ENCODE measurements at places on chromosomes 5 and 9. TPM values are rescaled to one million over a fixed set of nuclear protein-coding genes. Genes with fewer than 3 reads are reported as not detected.
A peak's percentile ranks its signal among the peaks of the same experiment; 100 is the strongest.

- no peak for DNase-seq
These were observed 382.1 kb downstream of the CDH18 start for GRCh38 chr5:19605846-19606407.

DNA sequence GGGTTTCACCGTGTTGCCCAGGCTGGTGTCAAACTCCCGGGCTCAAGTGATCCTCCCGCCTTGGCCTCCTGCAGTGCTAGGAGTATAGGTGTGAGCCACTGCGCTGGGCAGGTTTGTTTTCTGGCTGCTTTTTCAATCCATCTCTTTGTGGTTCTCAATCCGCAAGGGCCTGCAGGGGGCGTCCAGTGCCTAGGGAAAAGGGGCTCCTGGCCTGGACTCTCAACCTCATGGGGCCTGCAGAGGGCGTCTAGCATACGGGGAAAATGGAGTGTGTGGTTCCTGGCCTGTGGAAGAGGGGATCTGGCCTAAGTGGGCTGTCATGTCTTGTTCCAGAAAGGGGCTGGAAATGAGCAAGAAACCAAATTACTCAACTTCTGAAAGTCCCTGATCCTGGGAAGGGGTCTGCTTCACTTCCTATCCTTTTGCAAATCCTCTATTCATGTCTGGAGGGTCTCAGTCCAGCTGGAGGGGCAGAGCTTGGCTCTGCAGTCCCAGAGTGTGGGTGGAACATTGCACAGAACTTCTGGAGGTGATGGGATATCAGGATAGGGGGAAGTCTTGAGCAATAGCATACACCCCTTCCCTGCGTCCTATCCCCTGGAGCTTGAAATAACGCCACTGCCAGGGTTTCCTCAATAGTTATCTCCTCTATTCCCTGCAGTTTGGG lies 12.7 kb upstream of the CCL27 start:
- DNase-seq, result peak; percentile 80

The CCL28 gene
- total RNA-seq, result 12.2 TPM

DNA sequence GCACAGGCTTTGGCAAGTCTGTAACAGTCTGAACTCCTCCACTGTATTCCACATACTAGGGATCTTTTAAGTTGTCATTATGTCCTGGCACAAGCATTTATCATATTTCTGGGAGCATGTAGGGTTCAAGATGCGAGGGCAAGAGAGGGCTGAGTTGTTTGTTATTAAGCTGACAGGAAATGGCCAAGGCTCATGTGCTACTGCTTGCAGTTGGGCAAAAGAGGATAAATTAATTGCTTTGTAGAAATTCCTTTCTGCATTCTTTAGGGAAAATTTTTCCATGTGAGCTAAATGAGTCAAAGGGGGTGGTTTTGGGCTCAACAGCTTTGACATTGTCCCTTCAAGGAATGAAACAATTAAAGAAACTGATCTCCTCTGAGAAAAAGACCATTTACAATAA lies 35.4 kb downstream of the DOCK8 start:
- DNase-seq, result no peak

DNA sequence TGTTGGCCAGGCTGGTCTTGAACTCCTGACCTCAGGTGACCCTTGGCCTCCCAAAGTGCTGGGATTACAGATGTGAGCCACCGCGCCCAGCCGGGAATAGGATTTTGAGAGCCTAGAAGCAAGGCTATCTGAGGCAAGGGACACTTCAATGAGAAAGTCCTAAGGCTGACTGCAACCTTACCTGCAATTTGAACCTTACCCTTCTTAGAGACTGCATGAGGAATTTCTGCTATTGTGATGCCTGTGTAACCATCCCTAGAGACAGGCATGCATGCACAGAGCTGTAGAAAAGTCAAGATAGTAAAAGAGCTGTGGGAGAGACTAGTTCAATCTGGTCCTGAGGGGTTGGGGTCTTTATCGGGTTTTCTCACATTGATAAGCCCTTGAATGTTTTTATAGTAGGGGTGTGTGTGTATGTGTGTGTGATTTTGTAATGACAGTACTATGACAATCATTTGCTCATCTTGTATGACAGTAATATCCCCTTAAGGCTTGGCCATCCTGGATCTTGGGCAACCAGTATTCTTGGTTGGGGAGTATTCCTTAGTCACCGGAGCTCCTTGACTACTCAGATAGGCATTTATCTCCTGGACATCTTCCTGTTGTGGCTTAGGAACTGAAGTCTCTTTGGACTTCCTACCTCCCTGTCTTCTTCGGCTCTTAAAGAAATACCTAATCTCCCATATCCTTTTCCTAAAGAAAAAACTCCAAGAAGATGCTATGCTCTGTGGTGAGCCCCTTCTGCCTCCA lies 11.2 kb downstream of the DNAJB5 start:
- no peak for DNase-seq

DNA sequence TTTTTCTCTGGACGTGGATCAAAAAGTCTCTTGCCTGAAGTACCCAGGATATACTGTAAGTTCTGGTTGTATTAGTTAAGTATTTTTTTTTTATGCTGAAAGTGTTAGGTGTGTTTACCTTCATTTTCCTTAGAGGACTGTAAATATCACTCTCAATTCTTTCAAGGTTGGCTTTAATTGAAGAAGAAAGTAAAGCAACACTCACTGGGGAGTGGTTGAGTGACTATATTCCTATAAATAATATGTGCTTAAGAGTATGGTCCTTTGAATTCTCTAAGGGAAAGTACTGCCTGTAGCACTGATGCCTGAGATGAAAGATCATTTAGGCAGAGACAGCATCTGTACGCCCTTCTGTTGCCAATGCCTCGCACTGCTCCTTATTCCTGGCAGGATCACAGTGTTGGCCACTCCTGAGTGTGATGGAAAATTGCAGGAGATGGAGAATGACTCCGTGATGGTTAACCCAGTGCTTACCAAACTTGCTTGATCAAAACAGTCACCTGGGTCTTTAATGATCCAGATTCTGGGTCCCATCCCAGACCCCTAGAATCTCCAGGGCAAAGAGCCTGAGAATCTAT lies 182.0 kb upstream of the MPDZ start:
- DNase-seq, result no peak

The PLCXD3 gene
- total RNA-seq, result not detected

DNA sequence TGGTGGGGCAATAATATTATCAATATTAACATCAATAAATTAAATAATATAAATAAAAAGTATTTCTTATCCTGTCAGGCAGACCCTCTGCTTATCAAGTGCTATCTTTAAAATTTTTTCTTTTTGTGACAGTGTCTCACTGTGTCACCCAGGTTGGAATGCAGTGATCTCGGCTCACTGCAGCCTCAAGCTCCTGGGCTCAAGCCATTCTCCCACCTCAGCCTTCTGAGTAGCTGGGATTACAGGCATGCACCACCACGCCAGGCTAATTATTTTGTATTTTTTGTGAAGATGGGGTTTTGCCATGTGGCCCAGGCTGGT lies 53.2 kb downstream of the NDST1 start:
- DNase-seq, result no peak

- no peak for DNase-seq
These were observed 48.6 kb downstream of the PSMB7 start for GRCh38 chr9:124366476-124367220.

GRCh38 chr9:83976372-83976771 lies 3.6 kb downstream of the HNRNPK start:
- DNase-seq, result no peak

GRCh38 chr5:67051164-67051563 lies 145.4 kb downstream of the CD180 start:
- DNase-seq, result no peak

- DNase-seq, result no peak
These were observed 56.8 kb downstream of the FAM81B start for GRCh38 chr5:95447961-95448360.

The NUTM2G gene
- total RNA-seq, result not detected

DNA sequence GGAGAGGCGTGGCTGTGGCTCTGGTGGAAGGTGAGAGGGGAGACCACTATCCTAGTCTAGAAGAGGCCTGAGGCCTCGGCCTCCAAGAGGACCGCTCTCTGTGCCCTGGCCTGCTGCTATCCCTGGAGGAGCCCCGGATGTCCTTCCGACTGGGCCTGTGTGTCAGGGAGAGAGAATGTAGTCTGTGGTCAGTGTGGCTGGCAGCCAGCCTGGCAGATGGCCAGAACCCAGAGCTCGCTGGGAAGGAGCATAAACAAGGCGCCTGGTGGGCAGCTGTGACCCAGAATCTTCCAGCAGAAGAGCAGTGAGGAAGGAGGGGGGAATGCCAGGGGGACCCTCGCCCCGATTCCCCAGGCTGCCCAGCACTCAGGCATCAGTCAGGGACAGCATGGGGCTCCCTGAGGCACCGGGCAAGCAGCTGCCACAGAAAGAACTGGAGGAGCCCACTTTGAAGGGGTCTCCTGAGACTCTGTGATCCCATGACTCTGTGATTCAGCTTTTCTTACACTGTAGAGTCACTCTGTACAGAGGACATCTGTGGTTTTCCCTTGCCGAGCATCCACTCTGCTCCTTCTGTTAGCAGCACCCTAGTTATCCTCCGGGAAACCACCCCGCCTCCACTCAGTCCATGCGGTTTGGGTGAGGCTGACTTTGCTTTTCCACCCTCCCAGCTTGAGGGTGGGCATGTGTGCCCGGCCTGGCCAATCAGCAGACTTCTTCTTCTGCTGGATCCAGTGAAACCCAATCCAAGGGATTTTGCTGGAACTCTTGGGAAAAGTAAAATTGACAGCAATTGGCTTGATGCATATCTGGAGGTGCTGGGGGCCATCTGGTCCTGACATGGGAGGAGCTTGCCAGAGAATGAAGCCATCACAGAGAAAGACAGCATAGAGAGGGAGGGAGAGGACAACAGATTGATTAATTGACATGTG lies 46.2 kb upstream of the PWWP2A start:
- DNase-seq, result peak; percentile 96

- no peak for DNase-seq
These were observed 479.4 kb downstream of the DMAC1 start for GRCh38 chr9:7320139-7320538.

GRCh38 chr9:112858625-112859147 lies 32.0 kb downstream of the SLC46A2 start:
- DNase-seq, result no peak

The MEGF9 gene
- total RNA-seq, result 6.9 TPM

The KCTD16 gene
- total RNA-seq, result 0.14 TPM

The PHYHD1 gene
- not detected for total RNA-seq

GRCh38 chr5:135714126-135714894 lies 120.2 kb upstream of the SLC25A48 start:
- DNase-seq, result no peak

GRCh38 chr9:127586096-127586495 lies 26.0 kb upstream of the STXBP1 start:
- no peak for DNase-seq

- DNase-seq, result no peak
These were observed 4.5 kb downstream of the CCDC180 start for GRCh38 chr9:97311798-97312500.

The GAPVD1 gene
- total RNA-seq, result 32.6 TPM

The LTC4S gene
- 4.9 TPM for total RNA-seq

The INSL4 gene
- total RNA-seq, result 0.54 TPM

The SLC36A3 gene
- total RNA-seq, result not detected

DNA sequence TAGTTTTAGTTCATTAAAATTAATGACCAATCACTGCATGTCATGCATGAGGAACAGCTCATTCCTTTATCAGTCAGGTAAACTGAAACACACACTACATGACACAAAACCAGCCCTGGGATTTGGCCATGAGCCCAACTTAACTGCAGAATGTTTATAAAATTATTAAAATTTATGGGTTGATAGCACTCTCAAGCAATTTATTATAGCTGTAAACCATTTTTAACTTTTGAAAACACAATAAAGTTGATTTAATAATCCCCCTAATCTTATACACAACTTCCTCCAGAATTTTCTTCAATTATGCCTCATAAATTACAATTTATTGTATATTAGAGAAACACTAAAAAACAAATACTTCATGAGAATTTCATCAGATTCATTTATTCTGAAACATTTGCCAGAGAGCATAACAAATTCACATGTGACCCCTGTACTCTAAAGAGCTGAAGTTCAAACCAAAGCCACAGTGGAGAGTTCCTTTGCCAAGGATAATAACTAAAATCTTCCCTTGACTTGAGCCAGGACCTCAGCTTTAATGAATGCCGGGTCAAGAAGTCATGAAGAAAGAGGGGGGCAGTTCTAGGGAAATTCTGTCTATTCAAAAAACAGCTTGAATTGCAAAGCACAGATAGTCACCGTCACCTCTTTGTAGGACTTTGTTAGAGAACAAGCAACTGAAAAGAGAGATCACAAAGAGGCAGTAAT lies 763.7 kb upstream of the GRAMD2B start:
- DNase-seq, result no peak

GRCh38 chr5:111602817-111603445 lies 90.6 kb upstream of the STARD4 start:
- no peak for DNase-seq

GRCh38 chr5:159345336-159345735 lies 15.0 kb upstream of the IL12B start:
- no peak for DNase-seq

DNA sequence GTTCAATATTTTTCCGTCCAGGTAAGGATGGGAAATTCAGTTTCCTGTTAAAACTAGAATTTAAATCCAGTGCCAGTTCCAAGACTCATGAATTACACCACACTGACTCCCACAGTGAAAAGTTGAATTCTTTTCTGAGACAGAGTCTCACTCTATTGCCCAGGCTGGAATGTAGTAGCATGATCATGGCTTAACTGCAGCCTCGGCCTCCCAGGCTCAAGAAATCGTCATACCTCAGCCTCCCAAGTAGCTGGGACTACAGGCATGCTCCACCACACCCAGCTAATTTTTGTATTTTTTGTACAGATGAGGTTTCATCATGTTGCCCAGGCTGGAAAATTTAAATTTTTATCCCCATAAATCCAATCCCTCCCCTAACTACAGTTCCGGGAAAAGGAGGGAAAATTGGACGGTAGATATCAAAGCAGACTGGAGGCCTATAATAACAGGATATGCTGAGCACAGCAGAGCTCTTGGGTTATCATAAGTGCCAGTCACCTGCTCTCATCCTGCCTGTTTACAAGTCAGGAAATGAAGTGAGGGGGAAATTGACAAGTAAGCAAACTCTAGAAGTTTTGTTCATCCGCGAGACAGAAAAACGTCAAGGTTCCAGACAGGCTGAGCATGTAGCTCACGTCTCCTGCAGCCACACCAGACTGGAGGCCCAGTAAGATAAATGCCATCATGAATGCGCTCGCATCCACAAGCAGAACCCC lies 105.7 kb downstream of the UGCG start:
- no peak for DNase-seq

GRCh38 chr5:75566710-75567309 lies 44.4 kb upstream of the ANKDD1B start:
- DNase-seq, result peak; percentile 44

The LHX3 gene
- total RNA-seq, result not detected

GRCh38 chr5:21085791-21086190 lies 1097.8 kb upstream of the CDH18 start:
- DNase-seq, result no peak

DNA sequence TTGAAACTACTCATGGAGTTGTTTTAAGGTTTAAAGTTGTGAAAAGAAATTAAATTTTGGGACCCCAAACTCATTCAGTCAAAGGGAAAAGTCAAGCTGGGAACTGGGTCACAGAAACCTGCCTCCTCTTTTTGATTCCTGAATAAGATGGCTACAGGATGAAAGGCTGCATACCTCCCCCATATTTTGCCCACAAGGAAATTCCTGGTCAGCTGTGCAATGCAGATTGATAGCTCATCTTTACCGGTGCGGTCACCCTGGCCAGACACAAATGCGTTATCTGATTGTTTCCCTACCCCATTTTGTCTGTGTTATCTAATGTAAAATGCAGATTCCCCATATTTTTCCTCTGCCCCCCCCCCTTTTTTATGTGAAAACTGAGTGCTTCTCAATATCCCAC lies 1.3 kb downstream of the HAVCR2 start:
- no peak for DNase-seq

The C9orf152 gene
- total RNA-seq, result 1.7 TPM

- no peak for DNase-seq
These were observed 132.8 kb downstream of the RASEF start for GRCh38 chr9:82930116-82930515.

The C5orf46 gene
- 0.97 TPM for total RNA-seq

The NEK6 gene
- total RNA-seq, result 43.0 TPM

Measured in Calu3 (cell line).